ENCODE measurements at places on chromosomes 12 and 14.

GRCh38 chr14:94408546-94409095, 20.2 kb upstream of the SERPINA1 start:
- no peak for DNase-seq

DNA sequence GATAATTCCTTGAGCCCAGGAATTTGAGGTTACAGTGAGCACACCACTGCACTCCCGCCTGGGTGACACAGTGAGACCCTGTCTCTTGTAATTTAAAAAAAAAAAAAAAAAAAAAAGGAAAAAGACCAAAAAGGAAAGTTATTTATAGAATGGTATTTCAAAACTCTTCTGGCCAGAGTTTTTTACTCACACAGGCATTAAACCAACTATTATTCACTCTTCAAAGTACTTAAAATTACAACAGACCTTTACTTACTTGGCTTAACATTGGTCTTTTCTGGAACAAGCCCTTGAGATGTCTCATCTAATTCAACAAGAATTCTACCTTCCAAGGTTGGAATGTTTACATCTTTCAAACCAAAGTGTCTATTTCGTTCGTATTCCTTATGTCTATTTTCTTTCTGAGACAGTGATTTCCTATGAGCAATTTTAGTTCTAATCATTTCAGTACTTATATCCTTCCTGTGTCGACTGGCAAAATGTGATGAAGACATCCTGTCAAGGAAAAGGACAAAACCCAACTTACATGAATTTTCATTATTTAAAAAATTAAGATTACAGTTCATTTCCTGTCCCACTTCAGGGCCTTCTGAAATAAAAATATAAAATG, 2.6 kb downstream of the DLGAP5 start:
- no peak for DNase-seq

GRCh38 chr14:28870033-28870564, 103.5 kb downstream of the FOXG1 start:
- DNase-seq, result no peak

GRCh38 chr12:61796846-61797245, 463.4 kb upstream of the USP15 start:
- DNase-seq, result no peak

- DNase-seq, result no peak
Observed at GRCh38 chr14:59004012-59004411, 184.5 kb upstream of the DAAM1 start.

- no peak for DNase-seq
Observed at GRCh38 chr14:55749201-55749812, 169.3 kb downstream of the KTN1 start.

DNA sequence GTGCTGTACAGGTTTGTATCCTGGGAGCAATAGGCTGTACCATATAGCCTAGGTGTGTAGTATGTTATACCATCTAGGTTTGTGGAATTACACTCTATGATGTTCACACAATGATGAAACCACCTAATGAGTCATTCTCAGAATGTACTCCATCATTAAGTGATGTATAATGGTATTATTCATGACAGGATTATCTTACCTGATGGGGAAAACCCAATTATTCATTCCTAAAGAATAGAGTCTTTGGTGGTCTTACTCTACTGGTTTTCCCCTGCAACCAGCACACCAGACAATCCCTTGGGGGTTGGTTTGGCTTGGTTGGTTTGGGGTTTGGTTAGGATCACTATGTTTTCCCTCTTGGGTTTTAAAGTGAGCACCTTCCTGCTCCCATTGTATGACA, 12.6 kb upstream of the OR10P1 start:
- DNase-seq, result no peak

GRCh38 chr14:100409651-100410050, 86.5 kb downstream of the SLC25A47 start:
- no peak for DNase-seq

GRCh38 chr12:40672741-40673271, 19.4 kb upstream of the CNTN1 start:
- DNase-seq, result no peak

DNA sequence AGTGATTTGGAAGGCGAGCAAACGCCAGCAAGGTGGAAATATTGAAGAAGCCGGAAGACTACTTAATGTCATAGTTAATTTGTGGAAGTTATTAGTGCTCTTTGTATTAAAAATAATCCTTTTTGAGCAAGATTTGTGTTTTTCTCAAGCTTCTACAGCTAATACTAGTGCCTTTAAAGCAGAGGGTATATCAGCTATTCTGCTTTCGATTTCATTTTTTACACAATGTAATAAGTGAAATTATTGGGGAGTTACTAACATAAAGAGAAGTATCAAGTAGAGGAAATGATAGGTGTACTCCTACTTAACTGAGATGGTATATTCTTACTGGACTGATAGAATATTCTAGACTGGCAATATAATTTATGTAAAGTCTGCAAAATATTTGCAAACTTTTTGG, 392.4 kb upstream of the DCN start:
- no peak for DNase-seq

DNA sequence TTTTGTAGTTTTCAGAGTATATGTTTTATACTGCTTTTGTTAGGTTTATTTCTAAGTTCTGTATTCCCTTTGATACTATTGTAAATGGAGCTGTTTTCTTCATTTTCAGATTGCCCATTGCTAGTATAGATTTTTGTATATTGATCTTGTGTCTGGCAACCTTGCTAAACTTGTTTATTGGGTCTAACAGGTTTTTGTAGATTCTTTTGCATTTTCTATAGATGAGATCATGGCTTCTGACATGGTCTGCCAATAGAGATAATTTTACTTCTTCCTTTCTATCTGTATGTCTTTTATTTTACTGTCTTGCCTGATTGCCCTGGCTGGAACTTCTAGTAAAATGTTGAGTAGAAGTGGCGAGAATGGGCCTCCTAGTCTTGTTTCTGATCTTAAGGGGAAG, 40.3 kb downstream of the ANKRD9 start:
- no peak for DNase-seq

GRCh38 chr14:75905147-75905904, 76.5 kb downstream of the TGFB3 start:
- DNase-seq, result no peak

GRCh38 chr12:16012117-16012516, 101.0 kb downstream of the DERA start:
- no peak for DNase-seq

DNA sequence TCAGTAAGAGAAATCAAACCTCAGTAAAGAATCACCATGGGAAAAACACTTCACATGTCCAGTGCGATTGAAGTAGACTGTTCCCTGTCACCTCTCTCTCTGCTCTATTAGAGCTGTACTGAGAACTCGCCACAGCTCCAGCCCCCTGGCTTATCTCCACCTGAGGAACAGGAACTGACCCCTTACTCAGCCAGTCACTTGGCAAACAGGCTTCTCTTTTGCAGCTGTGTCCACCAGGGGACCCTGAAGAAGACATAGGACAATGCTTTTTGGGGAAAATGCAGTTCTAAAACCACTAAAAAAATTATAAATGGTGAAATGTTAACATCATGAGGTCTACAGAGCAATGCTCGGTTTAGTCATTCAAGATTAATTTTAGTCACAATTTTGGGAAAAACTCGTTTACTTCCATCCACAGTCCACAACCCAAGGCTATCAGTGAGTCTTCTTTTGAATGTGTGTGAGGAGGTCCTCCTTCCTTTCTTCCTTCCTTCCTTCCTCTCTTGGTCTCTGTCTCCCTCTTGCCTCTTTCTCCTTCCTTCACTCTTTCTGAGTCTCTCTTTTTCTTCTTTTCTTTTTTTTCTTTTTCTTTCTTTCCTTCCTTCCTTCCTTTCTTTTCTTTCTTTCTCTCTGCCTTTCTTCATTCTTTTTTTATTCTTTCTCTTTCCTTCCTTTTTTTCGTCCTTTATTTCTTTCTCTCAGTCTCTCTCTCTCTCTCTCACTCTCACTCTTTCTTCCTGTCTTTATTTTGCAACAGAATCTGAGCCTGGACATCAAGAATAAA, 1189.5 kb upstream of the TMEM132C start:
- no peak for DNase-seq

GRCh38 chr14:98290596-98290995, 981.4 kb downstream of the BCL11B start:
- no peak for DNase-seq

- no peak for DNase-seq
Observed at GRCh38 chr12:62659453-62660295, 193.0 kb downstream of the MON2 start.

- no peak for DNase-seq
Observed at GRCh38 chr14:32998433-32998832, 59.8 kb downstream of the NPAS3 start.

- DNase-seq, result no peak
Observed at GRCh38 chr12:106758349-106759110, 16.0 kb upstream of the RIC8B start.

GRCh38 chr12:50069539-50069938, 12.1 kb downstream of the ASIC1 start:
- DNase-seq, result no peak

DNA sequence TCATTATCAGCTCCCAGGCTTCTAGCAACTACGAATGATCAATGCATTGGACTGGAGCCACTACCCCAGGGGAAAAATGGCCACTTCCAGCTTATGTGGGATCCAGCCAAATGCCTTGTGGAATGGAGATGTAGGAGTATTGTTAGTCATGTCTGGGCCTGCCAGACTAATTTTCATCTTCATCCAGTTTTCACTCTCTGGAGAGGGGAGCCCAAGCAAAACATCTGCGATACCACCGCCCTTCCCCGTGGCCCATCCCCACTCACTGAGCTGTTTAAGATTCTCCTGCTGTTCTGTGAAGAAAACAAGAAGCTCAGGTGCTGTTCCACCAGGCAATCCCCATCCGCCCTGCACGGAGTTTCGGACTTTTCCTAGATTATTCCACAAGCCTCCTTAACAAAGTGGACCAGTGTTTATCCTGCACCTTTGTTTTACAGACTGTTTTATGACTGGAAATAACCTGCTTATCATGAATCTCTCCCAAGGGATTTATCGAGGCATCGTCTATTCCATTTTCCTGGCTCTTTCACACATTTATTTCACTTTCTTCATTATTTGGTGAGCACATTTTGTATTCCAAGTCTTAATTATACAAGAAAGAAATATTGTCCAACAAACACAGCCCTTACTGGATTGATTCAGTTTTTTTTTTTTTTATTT, 35.5 kb upstream of the MAX start:
- DNase-seq, result no peak

GRCh38 chr14:68260121-68260520, 440.5 kb downstream of the RAD51B start:
- DNase-seq, result no peak

DNA sequence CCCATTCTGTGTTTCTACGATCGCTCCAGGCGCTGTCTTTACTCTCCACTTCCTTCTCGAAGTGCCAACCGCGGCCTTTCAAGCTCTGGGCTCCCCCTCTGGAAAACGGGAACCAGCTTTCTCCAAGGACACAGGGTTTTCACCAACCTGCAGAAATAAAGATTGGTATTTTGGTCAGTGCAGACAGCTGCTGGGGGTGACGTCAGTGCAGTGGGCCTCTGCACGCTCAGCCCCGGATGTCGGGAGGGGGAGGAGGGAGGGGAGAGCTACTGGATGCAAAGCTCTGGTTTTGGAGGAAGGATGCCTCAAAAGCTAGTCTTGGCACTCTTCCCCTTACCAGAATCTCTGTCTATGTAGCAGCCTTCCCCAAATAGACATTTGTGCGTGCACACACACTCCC, 19.9 kb downstream of the HRK start:
- DNase-seq, result no peak

Measured in activated CD4-positive, CD25-positive, alpha-beta regulatory T cell treated with anti-CD3 and anti-CD28 coated beads, Interleukin-2, amount 50 U/mL, for 16 hours (primary cell).